ENCODE measurements at places on chromosomes 1 and 21.

- DNase-seq = no peak
Measured at GRCh38 chr1:24206083-24206464, 19.0 kb upstream of the IFNLR1 start.

GRCh38 chr1:211908453-211908852, 77.9 kb upstream of the LPGAT1 start:
- no peak for DNase-seq

DNA sequence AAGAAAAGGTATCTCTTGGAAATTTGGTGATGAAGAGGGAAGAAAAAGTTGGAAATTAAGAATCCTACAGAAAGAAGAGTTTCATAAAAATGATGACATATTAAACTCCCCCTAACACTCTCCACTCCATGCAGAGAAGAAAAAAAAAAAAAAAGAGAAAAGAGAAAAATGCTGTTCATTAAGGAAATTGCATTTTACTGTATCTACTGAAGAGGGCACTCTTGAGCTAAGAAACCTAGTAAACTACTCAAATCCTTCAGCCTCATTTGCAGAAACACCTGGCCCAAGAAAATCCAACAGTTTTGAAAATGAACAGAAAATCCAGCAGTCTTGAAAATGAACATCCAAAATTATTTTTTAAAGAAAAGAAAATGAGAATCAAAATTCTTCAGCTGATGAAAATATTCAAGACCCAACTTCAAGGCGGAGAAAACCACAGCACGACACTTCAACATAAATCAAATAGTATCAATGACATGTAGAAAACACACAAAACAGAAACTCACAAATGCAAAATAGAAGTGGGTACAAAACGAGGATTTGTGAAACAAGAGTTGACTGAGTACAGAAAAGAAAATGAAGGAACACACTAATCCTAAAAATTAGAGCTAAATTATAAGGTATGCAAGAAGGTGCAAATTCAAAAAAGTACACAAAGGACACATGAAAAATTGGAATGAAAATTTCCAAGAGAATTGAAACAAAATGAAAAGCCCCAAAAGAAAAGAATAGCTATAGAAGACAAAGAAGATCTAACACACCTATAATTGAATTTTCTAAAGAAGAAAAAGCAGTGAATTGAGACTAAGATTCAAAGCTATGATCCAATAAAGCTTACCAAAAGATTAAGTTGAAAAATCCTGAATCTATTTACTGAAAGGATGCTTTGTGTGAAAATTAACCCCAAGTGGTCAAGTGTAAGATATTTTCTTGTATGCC, 73.2 kb upstream of the DNAJC6 start:
- no peak for DNase-seq

DNA sequence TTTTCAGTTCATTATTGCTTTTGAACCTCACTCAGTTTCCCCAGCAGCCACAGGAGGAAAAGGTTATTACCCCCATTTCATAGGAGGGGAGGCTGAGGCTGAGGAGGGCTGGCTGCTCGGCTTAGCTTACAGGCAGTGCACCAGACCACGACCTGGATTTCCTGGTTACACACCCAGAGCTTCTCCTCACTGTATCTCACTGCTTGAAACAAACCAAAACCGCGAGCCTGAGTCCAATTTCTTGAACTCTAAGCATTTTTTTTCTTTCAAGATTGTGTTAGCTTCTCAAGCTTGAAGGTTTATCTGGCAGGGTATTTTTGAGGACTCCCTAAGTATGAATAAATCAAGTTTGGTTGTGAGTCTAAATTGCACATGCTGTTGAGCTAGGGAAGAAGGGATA, 188.9 kb upstream of the EDN2 start:
- DNase-seq = no peak

DNA sequence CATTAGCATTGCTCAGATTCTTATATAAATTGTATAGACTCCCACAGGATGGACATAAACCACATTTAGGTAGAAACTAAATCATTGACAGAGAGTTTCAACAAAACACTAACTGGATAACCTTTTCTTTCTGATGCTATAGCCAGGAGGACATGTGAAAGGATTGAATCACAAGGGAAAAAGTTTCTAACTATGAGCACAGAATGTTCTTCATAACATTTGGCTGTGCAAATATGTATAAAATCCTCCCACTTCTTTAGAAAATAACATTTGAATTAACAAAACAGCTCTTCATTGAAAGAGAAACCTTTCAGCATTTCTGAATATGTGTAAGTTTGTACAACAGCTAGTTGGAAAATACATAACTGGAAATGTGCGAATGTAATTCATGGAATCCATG, 167.3 kb downstream of the TBX15 start:
- no peak for DNase-seq

DNA sequence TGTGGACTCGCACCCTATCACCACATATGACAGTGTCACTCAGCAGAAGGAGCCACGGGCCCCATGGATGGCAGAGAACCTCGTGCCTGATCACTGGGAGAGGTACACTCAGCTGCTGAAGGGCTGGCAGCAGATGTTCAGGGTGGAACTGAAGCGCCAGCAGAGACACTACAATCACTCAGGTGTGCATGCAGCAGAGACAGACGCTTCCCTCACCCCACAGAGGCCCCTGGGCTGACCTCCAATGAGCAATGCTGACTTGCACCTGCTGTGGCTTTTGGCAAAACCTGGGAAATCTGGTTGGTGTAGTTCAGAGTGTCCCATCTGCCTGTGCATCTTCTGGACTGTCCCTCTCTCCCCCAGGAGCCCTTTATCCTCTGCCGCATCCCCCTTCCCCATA, 51.9 kb downstream of the KIAA1614 start:
- DNase-seq = no peak

DNA sequence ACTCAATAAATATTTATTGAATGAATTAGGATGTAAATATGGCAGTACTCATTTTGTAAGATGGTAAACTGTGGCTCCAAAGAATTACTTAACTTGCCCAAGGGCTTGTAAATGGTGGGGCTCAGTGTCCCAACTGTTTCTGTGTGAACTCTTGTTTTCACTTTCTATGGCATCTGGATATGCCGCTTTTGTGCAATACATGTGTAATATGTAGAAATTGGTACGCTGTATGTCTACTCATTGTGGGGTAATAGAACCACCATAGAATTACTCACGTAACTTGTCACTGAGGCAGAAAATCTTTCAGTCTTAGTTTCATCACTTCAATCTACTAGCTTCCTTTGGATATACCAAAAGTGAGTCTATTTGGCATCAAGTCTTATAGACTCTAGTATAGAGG, 977 bp downstream of the PRPF3 start:
- DNase-seq = no peak

GRCh38 chr1:11802616-11802972, 3.2 kb downstream of the MTHFR start:
- peak; percentile 58 for DNase-seq

GRCh38 chr1:108502624-108503023, 52.5 kb downstream of the NBPF6 start:
- no peak for DNase-seq

- DNase-seq = no peak
Measured at GRCh38 chr1:18989176-18989799, 32.8 kb upstream of the IFFO2 start.
